Non-pigmented ciliary epithelial cell (primary cell): ENCODE measurements at places on chromosomes 4 and X.

- DNase-seq, result no peak
These were observed 834 bp downstream of the NHS start for GRCh38 chrX:17375637-17376430.

- no peak for DNase-seq
These were observed 12.2 kb upstream of the FGF2 start for GRCh38 chr4:122814426-122814825.

DNA sequence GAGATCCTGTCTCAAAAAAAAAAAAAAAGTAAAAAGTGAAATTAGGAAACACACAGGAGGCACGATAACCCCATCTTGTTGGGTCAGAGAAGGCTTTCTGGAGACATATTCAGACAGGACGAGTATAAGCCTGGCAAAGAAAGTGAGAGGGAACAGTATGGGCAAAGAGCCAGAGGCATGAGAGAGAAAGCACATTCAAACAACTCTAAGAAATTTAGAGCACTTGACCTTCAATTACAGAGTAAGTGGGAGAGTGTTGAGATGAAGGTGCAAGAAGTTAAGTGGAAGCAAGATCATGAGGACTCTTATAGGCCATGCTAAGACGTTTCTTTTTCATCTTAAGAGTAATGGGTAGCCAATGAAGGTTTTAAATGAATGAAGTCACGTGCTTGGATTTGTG lies 70.4 kb downstream of the ELOVL6 start:
- DNase-seq, result no peak

- no peak for DNase-seq
These were observed 155.5 kb downstream of the SLC7A11 start for GRCh38 chr4:138086611-138087041.

DNA sequence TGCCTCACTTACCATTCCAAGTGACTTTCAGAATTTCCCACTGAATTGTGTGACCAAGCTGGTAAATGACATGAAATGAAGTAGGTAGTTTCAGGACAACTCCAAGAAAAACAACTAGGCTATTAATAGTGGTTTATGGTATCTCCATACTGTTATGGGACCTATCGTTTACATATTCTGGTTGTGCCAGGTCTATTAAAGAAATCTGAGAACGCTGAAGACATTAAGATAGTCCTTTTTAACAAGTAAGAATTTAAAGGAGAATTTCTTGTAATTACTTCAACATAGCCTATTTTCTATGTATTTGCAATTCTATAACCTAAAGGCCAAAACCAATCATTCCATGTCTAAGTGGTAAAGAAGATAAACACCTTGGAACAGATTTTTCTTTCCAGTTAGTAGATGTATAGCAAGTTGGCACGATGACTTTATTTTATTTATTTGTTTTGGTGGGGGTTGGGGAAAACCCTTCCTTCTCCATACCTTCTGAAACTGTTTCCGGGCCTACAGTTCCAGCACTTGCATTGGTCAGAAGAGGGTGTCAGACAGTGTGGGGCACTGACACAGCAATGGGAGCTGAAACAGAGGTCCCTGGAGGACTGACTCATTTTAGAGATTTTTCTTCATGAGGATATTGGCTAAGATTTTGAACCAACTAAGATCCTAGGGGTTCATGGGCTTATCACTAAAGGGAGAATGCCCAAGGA lies 7.6 kb upstream of the DCLK2 start:
- DNase-seq, result no peak

- no peak for DNase-seq
These were observed 35.7 kb downstream of the MORC4 start for GRCh38 chrX:106964290-106964689.

GRCh38 chr4:105520819-105521790 lies 31.3 kb upstream of the ARHGEF38 start:
- DNase-seq, result peak; percentile 19

GRCh38 chr4:105509714-105510113 lies 35.9 kb upstream of the PPA2 start:
- no peak for DNase-seq

DNA sequence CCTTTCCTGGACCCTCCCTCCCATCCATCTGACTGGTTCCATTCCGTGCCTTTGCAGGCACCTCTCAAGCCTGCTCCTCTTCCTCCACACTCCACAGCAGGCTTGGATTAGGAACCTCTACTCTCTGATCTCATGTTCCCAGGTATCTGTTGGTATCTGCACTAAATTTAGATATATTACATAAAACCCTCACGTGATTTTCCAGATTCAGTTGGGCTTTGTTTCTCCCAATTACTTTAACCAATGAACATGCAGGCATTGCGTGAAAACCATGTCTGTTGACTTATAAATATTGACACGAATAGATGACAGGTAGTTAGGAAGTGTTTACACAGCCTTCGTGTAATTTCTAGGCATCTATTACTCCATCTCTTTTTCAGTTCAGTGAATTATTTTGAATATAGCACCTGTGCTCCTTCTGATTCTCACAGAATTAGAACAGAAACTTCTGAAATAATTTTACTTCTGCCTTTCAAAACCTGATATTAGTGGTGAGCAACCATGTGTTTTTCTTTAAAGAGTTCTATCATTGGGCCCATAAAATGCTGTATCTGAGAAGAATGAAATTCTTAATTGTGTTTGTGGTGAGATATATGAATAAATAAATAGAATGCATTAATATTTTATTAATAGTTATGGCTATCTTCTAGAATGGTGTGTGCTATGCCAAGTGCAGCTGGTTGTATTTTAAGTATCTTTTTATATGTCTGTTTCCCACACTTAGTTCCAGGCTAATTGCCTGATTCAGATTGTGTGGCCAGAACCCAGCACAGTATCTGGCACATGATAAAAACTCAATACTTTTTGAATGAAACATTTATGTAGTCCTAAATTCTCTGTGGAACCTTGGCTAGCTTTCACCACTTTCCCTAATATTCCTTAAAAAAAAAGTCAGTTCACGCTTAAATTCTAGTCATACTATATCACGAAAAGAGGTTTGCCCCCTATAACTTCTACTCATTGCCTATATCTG lies 304.8 kb downstream of the QDPR start:
- no peak for DNase-seq

- no peak for DNase-seq
These were observed 79.1 kb downstream of the HMX1 start for GRCh38 chr4:8792491-8792890.

DNA sequence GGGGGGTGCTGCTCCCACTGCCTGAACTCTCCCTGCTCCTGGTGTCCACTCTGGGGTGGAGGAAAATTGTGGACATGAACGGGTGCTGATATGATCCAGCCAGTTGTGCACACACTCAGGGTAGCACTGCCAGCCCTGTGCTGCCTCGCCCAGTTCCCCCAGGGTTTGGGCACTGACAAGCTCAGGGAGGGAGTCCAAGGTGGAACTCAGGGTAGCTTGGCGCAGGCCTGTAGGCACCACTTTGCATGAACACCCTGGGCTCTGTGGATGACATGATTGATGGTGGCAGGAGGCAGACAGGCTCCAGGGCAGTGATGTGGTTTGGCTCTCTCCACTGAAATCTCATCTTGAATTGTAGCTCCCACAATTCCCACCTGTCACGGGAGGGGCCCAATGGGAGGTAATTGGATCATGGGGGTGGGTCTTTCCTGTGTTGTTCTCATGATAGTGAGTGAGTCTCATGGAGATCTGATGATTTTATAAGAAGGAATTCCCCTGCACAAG lies 572.0 kb upstream of the PABPC4L start:
- DNase-seq, result no peak

DNA sequence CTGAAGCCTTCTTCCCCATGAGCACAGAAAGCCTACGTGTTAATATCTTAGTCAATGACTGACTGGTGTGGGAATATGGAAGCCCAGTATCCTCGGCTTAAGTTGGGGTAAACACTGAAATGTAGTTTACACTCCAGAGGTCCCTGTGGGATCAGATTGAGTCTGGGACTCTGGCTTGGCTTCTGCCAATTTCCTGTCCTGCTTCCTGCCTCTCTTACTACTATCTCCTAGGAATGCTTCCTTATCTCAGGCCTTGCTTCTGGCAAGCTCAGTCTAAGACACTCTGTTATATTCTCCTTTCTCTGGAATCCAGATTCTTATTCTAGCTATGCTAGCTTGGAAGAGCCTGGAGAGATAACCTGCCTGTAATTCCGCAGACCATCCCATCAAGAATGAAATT lies 174.0 kb upstream of the LDB2 start:
- no peak for DNase-seq

- peak; percentile 70 for DNase-seq
These were observed 181.7 kb upstream of the TBC1D9 start for GRCh38 chr4:140937866-140938265.

DNA sequence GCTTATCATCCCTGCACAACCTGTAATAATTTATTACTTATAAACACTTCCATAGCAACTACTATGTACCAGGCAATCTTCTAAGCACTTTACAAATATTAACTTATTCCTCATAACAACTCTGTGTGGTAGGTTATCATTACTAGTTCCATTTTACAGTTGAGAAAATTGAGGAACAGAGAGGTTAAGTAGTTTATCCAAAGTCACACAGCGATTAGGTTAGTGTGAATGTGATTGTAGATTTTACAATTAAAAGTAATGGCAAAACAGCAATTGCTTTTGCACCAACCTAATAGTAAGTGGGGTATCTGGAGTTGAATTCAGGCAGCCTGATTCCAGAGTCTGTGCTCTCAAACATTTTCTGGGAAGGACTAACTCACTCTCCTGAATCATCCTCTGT lies 348.9 kb downstream of the NKX6-1 start:
- no peak for DNase-seq

GRCh38 chrX:97070346-97070745 lies 186.6 kb downstream of the RPA4 start:
- DNase-seq, result no peak

GRCh38 chrX:68988865-68989264 lies 160.0 kb downstream of the EFNB1 start:
- no peak for DNase-seq

GRCh38 chr4:151359576-151359975 lies 34.2 kb upstream of the SH3D19 start:
- no peak for DNase-seq

GRCh38 chrX:119638725-119639471 lies 32.7 kb upstream of the NKRF start:
- no peak for DNase-seq

GRCh38 chrX:56986138-56986537 lies 9.2 kb downstream of the SPIN3 start:
- DNase-seq, result no peak

DNA sequence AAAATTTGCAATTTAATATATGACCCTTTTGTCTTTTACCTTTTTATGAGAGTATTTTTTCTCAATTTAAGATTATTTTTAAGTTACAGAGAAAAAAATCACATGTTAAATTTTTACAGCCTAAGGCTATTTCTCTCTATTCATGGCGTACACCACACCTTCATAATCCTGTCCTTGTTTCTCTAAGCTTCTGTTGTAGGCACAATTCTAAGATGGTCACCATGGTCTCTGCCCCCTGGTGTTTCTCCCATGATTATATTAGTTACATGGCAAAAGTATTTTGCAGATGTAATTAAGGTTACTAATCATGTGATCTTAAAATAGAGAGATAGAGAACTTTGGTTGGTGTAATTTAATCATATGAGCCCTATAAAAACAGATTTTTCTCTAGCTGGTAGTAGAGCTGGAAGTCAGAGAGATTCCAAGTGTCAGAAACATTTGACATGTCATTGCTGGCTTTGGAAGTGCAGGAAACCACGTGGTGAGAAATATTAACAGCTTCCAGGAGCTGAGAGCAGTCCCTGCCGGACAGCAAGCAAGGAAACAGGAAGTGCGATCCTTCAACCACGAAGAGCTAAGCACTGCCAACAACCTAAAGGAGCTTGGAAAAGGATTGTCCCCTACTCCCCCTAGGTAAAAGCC lies 89.8 kb downstream of the EIF4E start:
- DNase-seq, result peak; percentile 13

DNA sequence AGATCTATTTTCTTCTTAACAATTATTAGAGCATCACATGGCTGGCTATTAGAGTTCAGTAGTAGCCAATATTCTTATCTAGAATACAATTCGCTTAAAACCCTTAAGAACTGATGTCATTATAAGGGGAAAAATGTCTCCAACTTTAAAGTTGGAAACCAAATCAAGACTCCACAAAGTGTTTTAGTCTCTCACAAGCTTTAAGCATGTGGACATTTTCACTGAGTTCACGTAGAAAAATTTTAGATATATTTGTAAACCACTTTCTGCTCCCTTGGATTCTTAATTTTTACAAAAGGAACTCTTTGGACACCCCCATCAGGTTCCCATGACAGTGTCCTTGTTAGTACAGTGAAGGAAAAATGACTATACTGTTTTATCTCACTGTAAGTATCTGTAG lies 123.9 kb upstream of the NAP1L5 start:
- DNase-seq, result no peak

- DNase-seq, result no peak
These were observed 15.8 kb upstream of the LHFPL1 start for GRCh38 chrX:112695494-112695893.
